ENCODE measurements at places on chromosomes 3 and 15.
A peak's percentile ranks its signal among the peaks of the same experiment; 100 is the strongest.

GRCh38 chr3:77601823-77602415 is 562.0 kb downstream of the ROBO2 start:
- DNase-seq = no peak

DNA sequence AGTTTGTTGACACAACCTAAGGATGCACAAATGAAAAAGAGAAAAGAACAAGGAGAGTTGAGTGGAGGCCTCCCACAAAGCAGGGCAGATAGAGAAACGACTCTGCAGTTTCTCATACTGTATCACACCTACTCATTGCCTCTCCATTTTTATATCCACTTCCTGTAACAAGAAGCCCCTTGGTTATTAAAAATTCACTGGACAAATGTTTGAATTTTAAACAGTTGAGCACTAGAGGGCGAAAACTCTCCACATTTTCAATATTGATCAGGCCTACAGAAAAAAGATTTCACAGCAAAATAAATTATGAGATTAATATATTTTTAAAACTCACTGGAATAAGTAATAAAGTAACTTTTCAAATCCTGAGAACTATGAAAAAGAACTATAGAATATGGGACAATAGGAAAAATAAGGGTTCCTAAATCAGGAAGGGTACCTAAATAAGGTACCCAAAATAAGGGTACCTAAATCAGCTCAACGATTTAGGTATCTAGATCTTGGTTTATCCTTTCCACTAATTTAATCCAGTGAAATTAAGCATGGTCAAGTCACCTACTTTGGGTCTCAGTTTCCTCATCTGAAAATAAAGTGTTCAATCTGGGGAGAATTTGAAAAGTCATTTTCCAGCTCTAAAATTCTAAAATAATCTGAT is 47.0 kb upstream of the PPIB start:
- DNase-seq = no peak

DNA sequence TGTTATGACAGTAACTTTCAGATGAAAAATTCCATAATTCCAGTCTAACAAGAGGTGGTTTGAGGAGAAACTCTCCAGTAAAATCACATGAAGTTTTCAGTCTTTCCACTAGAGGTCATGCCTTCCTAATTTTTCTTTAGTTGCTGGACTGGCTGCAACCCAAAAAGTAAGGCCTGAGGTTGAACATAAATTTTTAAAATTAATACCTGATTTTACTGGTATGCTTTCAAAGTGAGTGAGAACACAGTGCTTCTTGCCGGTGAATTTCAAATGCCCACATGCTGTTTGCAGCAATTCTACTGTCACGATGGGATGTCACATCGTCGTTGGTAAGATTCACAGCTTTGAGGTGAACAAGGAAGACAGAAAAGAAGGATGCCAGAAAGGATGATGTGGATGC is 89.0 kb upstream of the FGF12 start:
- no peak for DNase-seq

DNA sequence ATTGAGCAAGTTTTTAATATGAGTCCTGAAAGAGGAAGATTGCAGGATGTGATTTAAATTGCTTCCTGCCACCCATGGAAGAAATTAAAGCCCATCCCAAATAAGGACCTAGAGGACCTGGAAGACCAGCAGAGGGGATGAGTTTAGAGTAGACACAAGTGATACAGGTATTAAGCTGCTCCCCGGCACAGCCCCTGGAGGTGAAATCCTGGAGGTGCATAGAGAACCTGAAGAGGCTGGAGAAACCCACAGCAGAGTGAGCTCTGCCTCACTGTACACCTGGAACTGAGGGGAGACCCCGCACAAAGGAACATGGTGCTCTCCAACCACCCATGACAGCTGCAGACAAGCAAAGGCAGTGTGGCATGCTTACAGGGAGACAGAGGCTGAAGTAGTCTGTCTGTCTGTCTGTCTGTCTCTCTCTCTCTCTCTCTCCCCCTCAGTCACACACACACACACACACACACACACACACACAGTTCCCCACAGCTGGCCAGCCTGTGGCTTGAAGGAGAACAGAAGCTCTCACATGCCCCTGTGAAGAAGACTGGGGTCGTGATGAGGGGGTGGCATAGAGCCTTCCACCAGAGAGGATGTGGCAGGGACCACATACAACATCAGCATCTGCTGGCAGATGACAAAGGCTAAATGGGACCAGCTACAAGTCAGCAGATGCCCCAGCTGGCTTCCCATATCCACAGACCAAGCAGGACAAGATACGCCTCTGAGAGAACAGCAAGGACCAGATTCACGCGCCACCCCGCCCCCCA is 38.1 kb downstream of the FSIP1 start:
- DNase-seq = no peak

- no peak for DNase-seq
Observed at GRCh38 chr3:128504533-128504915, 11.5 kb upstream of the GATA2 start.

DNA sequence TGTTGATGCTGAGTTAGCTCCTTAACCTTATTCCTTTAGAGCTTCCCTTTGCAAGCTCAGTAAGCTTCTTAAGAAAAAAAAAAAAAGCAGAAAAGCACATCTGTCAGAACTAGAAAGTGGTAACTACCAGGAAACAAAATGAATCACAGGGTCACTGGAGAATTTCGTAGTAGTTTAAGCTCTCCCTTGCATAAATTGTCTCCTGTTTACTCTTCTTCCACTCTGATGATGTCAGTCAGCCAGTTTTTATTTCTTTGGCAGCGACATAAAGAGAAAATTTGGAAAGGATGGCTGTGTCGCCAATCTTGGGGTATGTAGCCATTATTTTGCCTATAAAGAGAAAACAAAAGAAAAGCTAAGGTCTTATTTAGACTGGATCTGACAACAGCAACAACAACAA is 3.2 kb upstream of the GABRR3 start:
- DNase-seq = no peak

GRCh38 chr15:61151791-61152190 is 77.3 kb downstream of the RORA start:
- DNase-seq = no peak

- no peak for DNase-seq
Observed at GRCh38 chr3:173217127-173217526, 76.1 kb upstream of the SPATA16 start.

- peak; percentile 82 for DNase-seq
Observed at GRCh38 chr3:192409201-192409837, 318.0 kb downstream of the FGF12 start.

DNA sequence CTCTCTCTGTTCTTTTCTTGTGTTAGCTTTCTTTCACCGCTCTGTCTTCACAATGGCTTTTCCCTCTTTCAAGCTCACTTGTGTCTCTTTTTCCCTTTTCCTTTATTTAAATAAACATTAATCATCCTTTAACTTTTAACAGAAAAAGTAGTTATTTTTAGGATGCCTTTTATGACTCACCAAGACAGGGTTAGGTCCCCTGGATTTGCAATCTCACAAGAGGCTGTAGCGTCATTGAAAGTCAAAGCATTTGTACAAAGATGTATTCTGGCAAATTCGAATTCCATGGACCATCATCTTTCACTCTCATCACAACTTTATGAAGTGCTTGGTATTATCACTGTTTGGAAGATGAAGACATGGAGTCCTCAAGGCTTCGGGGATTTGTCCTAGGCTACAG is 34.8 kb upstream of the MCTP2 start:
- DNase-seq = no peak

GRCh38 chr3:45035441-45036301 is 9.6 kb downstream of the CLEC3B start:
- peak; percentile 90 for DNase-seq

- no peak for DNase-seq
Observed at GRCh38 chr3:171977441-171977840, 61.9 kb upstream of the FNDC3B start.

DNA sequence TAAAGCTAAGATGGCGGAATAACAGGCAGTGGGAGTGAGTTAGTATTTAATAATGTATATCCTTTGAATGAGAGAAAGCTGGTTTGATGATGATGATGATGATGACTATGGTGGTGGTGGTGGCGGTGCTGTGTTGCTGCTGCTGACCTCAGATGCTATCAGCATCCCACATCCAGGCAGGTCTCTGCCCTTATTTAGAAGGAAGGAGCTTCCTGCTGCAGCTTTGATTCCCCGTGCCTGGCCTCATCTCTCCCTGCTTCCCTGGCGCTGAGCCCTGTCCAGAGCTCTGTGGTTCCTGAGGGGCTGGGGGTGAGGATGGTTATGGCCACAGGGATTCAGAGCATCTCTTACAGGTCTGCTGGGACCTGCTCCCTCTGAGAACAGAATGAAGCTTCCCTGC is 73.1 kb downstream of the RAB11A start:
- DNase-seq = no peak

DNA sequence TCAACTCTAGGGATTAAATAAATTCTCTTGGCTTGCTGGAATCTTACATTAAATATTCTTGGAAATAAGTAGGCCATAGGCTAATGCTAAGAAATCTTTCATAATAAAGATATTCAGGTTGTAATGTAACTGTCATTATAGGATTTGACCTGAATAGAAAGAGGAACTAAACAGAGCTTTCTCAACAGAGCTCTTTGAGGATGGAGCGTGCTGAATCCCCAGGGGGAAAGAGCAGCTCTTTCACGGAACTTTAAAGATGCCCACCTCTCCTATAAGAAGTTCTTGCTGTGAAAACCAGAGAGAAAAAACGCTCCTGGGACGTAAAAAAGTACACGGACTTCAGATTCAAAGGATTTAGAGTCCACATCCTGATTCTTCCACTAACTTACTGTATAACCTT is 77.9 kb downstream of the NTRK3 start:
- DNase-seq = no peak

GRCh38 chr15:65732698-65733097 is 59.4 kb downstream of the DENND4A start:
- no peak for DNase-seq

DNA sequence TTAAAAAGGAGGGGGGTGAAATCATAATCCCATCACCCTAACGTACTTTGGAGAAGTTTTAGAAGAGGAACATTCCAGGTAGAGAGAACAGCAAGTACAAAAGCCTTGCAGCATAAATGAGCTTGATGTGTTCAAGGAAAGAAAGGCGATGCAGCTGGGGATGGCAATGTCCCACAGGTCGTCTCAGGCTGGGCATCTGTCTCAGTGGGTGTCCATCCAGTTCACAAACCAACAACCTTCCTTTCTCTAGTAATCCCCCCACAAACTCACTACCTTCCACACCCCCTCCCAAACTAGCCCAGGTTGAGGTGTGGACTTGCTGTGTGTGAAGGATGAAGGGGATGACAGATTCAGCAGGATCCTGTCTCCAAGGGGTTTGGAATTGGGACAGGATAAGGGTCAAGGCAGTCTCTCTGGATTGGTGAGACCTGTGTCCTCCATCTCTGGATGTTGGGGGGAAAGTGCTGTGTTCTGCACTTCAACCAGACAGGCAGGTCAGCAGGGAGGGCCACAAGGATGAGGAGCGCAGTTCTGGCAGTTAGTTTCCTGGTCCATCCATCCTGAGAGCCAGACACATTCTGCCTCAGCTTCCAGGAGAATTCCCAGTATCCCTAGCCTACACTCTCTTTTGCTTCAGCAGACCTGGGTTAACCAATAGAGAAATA is 1.7 kb upstream of the ESYT3 start:
- DNase-seq = no peak

DNA sequence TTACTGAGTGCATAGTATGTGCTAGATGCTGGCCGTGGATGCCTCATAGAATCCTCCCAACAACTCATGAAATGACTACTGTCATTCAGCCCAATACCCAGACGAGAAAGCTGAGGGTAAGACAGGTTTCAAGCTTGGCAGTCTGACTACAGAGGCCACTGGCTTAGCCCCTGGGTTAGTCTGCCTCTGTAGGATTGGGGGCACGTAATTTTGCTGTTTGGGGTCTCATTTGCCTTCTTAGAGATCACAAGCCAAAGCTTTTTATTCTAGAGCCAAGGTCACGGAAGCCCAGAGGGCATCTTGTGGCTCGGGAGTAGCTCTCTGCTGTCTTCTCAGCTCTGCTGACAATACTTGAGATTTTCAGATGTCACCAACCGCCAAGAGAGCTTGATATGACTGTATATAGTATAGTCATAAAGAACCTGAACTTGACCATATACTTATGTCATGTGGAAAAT is 1.0 kb upstream of the CCR5 start:
- no peak for DNase-seq

- no peak for DNase-seq
Observed at GRCh38 chr15:54840621-54841398, 355.9 kb downstream of the RSL24D1 start.

DNA sequence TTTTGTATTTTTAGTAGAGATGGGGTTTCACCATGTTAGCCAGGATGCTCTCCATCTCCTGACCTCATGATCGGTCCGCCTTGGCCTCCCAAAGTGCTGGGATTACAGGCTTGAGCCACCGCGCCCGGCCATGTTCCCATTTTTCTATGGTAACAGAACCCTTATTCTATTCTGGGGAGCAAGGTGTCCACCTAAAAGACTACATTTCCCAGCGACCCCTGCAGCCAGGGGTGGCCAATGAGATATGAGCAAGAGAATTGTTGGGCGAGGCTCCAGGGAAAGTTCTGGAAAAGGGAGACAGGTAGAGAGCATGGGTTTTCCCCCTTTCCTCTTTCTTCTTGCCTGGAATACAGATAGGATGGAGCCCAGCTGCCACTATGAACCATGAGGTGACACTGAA is 96.9 kb downstream of the LINGO1 start:
- DNase-seq = no peak

DNA sequence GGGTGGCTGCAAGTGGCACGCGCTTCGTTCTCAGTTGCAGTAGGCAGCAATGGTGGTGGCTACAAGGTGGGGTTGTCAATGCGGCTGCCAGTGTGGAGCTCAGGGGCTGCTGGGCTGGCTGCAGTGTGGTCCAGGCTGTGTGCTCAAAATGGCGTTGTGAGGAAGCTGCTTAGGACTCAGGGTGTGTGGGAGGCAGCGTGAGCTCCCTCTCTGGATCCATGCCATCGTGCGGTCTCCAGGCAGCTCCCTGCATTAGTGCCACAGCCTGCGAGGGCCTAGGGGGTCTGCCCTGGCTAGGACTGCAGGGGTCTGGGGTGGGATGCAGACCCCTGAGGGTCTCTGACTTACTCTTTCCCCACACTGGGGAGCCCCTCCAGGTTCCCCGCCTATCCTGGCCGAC is 397.2 kb downstream of the OCA2 start:
- no peak for DNase-seq

DNA sequence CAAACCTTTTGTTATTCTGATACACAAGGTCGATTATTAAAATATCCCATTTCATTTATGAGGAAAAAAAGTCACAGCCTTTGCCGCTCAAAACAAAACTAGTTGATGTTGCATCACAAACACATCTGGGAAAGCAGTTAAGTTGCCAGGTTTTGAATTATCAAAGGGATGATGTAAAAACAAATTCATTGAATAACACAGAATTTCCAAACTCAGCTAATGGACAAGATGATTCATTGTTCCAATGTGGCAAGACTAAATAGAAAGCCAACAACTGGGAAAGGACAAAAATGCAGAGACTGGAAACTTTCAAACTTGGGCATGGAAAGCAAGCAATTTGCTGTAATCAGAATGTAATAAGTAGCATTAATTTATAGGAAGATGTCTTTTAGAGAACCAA is 610.0 kb upstream of the ZNF385D start:
- no peak for DNase-seq

- DNase-seq = no peak
Observed at GRCh38 chr3:182562274-182562673, 231.0 kb upstream of the ATP11B start.

Measured in chondrocyte (in vitro differentiated cells).